ENCODE measurements at places on chromosomes 2 and 18.

GRCh38 chr2:200376513-200377354 lies 70.2 kb downstream of the SPATS2L start:
- DNase-seq: no peak

DNA sequence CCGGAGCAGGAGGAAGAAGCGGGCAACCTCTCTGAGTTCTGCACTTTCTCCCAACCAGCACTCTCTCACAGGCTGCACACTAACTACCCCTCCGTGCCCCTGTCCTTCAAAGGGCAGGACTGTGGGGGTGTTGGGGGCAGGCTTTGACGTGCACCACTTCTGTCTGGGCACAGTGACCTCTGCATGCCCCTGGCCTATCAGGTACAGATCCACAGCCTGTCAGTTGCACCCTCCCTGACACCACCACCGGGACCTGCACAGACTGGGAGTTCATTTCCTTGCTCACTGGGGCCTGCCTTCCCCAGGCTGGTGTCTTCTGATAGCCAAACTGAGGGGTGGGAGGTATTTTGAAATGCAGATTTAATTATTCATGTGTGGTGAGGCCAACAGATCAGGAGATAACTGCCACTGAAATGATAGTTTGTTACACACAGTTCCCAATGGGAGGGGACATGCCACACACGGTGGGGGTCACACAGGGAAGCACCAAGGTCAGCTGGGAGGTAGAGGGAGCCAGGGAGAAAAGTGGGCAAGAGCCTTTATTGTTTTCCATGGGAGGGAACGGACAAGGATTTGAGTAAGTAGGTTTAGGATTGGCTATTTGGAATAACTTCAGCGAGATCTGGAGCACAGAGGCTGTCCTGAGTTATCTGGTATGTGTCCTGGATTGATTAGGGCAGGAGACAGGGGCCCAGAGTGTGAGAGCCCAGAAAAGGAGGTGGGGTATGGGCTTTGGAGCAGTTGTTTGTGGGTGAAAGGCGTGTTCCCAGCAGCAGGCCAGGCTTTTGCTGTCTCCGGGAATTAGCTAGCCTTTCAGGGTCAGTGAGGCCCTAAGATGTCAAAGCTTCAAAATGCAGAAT lies 251.6 kb downstream of the AFF3 start:
- no peak for DNase-seq

DNA sequence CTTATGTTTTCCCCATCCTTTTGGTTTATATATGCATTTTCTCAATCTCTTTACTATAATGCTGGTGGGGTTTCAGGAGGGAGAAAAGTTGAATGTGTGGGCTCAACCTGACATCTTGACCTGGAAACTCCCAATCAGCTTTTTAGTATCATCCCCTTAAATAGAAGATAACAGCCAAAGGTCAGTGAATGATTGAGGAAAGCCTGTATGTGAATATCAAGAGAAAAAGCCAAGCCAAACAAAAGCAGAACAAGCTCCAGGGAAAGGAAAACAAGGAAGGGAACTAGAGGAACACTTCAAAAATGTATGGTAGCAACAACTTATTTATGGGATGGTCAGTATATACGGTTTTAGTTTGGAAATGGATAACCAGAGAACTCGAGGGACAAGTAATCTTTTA lies 28.3 kb upstream of the ATOH8 start:
- DNase-seq: no peak

DNA sequence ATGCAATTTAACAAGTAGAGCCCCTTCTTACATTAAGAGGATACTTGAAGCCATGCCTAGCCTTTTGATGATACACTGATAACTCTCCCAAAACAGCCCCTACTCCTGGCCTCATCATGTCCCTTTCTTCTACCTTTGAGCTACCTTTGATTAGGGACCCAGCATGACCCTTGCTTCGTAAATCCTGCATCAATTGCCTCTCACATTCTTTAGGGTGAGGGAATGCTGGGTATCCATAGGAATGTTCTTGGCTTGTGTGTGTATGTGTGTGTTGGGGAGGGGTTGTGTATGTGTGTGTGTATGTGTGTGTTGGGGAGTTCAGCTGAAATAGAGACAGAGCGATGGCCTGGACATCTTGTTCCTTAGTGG lies 5.3 kb upstream of the KRCC1 start:
- no peak for DNase-seq

- no peak for DNase-seq
These were observed 206.5 kb downstream of the PDE1A start for GRCh38 chr2:182220335-182220734.

DNA sequence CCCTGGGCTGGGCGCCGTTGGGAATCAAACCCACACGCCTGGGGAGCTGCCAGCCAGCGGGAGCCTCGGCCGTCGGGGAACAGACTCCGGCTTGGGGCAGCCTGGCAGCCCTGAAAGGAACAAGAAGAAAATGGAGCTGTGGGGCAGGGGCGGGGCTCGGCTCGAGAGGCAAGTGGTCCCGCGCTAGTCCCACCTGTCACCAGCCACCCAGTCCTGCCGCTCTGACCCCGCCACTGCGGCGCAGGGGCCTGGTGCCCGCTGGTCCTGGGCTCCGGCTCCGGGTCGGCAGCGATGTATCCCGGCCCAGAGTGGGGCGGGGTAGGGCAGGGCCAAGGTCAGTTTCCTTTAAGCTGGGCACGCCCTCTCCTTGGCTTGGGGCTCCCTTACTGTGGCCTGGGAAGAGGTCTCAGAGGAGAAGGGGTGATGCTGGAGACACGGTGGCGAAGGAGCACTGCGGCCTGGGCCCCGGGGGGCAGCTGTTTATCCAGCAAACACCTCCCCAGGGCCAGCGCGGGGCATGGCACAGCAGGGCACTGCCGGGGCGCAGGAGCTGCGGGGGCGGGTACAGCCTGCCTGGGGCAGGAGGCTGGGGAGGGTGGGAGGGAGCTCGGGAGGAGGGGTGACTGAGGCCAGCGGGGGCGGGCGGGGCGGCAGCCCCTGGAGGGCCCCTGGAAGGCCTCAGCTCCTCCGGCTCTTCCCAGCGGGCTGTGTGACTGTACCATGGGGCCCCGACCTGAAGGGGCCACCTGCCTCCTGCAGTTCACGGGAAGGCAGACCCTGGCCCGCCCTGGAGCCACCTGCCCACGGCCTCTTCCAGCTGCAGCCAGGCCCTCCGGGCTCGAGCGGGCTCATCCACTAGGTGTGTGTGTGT lies 15.6 kb downstream of the ODC1 start:
- DNase-seq: no peak

GRCh38 chr2:11744631-11745394 lies 1.6 kb upstream of the LPIN1 start:
- DNase-seq: no peak

DNA sequence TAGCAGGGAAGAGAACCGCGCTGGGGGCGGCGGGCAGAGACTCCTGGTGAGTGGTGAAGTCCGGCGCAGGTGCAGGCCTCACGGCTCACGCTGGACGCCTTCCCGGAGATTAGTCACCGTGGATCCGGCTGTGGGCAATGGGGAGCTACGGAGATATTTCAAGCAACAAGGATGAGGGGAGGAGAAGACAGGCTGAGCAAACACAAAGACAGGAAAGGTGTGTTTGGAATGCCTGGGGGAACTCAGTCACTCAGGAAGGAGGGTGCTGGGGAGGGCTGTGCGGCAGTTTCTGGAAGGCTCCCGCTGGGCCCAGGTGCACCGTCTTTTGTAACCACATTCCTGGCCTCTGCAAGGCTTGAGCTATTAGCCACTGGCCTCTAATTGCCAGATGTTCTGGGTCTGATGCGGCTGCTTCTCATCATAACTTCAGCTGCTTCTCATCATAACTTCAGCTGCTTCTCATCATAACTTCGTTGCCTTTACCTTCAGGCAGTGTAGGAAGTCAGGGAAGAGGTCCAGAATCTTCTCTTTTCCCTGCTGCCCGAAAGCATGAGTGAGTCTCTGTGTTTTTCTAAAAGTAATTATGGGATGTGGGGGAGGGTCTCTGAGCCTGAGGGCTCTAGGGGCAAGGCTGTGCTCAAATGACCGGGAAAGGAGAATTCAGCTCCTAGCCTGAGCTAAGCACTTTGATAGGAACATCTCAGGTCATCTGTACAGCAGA lies 118.9 kb downstream of the PXDN start:
- DNase-seq: no peak

- DNase-seq: no peak
These were observed 28.3 kb upstream of the CCL20 start for GRCh38 chr2:227785293-227785692.
